Effector memory CD4-positive, alpha-beta T cell (primary cell): ENCODE measurements at places on chromosomes 12 and 14.

- DNase-seq = no peak
These were observed 202.1 kb downstream of the NOVA1 start for GRCh38 chr14:26395726-26396125.

- no peak for DNase-seq
These were observed 130.7 kb downstream of the CRACR2A start for GRCh38 chr12:3622021-3622821.

DNA sequence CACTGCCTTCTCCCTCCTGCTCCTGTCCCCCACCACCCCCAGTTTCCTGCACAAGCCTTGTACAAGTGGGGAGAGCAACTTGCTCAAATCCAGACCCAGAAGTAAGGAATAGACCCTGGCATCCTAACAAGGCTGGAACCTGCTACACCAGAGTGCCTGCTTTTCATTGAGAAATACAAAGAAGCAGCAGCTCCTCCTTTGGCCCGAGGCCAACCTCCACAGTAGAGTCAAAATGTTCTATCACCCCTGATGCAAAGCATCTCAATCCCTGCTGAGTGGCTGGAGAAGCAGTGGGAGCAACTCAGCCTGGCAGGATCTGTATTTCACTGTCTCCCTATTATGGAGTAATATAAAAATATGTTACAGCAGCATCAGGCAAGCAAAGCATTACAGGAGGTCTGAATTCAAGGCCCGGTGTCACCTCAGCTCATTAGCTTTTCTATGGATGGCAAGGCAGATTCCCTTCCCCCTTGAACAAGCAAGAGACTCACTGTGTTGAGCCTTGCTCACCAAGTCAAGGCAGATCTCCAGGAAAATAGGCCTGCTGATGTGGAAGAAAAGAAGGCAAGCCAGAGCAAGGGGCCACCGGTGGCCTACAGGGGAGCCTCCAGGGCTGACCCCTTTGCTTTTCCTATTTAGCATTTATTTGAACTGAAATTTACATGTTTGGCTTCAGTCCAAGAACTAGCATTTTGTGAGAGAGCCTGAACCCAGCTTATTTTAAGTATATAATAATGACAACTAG lies 186.3 kb upstream of the EGLN3 start:
- DNase-seq = no peak

GRCh38 chr12:24721191-24721590 lies 227.7 kb downstream of the BCAT1 start:
- DNase-seq = no peak

GRCh38 chr12:113762155-113762881 lies 203.8 kb downstream of the RBM19 start:
- no peak for DNase-seq

GRCh38 chr12:58441483-58441882 lies 478.8 kb downstream of the LRIG3 start:
- no peak for DNase-seq

GRCh38 chr14:90795744-90796143 lies 20.5 kb downstream of the TTC7B start:
- DNase-seq = no peak

GRCh38 chr12:42162193-42162592 lies 17.5 kb upstream of the GXYLT1 start:
- no peak for DNase-seq

DNA sequence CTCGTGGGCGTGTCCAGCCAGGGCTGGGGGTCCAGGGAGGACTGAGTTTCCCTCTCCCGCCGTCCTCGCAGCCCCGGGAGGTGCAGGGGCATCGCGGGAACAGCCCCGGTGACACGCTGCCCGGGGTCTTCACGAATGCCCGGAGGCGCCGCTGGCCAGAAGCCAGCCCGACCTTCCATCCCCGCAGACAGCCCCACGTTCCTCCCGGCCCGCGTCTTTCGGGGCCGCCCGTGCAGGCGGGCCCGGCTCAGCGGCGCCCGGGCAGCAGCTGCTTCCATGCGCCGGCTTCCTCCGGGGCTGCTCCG lies 827 bp upstream of the TEDC1 start:
- no peak for DNase-seq

DNA sequence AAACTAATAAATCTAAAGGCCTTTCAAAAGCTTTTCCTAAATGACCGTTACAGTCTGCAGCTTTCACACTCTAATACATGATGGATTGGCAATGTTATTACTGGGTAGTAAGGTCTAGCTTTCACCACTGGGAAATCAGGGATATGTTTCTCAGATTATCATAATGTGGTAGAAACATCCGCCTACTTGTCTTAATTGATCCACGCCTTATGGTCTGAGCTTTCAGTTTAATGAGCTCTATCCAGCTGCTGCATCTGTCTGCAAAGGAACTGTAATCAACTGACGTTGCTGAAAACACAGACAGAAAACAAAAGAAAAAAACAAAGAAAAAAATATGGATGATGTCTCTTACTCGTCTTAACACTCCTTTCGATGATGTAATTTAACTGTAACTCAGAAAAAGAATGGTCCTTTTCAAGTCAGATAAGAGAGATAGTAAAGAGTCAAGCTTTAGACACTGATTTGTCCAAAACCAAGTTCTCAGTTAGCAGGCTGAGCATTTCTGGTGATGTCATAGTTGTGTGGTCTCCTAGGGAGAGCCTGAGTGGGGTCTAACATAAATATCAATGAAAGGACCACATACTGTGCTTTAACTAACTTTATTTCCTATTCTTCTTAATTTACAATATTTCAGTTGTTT lies 85.9 kb downstream of the C2CD5 start:
- DNase-seq = no peak

GRCh38 chr12:24728366-24728765 lies 220.5 kb downstream of the BCAT1 start:
- DNase-seq = no peak

GRCh38 chr12:121992059-121992879 lies 29.4 kb upstream of the BCL7A start:
- no peak for DNase-seq

GRCh38 chr14:94227029-94227428 lies 52.9 kb downstream of the PPP4R4 start:
- DNase-seq = no peak

DNA sequence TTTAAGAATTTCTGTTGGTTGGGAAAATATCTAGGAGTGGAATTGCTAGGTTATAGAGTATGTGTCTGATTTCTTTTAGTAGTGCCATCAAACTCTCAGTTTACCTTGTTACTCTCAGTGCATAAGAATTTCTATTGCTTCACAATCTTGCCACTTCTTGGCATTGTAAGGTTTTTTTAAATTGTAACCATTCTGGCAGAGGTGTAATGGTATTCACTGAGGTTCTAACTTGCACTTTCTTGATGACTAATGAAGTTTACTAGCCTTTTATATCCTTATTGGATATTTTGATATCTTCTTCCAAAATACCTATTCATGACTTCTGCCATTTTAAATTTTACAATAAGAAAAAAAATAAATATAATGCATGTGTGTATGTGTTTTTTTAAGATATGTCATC lies 478.0 kb downstream of the NAV3 start:
- no peak for DNase-seq

DNA sequence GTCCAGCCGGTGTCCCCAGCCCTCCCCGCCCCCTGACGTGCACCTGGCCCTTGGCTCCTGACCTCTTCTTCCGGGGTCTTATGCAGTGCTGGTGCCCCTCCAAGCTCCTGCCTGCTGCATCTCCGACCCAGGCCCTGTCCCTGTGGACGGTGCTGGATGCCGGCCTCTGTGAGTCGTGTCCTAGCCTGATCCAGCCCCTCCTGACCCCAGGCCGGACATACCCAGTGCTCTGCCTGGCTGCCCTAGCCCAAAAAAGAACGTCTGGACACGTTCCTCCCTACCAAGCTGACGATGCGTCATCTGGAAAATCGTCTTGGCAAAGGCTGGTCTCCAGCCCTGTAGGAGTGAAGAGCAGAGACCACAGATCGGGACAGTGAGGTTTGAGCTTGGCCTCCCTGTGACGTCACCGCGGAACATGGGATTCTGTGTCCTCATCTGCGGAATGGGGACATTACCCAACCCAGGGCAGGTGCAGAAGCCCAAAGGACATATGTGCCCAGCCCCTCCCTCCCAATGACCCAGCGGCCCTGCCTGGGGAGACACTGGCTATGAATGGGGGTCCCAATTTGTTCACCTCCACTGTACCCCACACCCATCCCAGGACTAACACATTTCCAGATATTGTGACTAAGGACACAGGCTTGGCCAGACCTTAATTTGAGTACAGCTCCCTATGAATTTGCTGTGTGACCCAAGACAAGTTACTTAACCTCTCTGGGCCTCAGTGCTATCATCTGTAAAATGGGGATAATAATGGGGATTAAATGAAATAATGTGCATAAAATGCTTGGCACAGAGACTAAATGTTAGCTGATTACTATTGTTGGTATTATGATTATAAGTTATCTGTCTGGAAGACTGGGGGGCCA lies 51.0 kb upstream of the BCL11B start:
- DNase-seq = no peak

DNA sequence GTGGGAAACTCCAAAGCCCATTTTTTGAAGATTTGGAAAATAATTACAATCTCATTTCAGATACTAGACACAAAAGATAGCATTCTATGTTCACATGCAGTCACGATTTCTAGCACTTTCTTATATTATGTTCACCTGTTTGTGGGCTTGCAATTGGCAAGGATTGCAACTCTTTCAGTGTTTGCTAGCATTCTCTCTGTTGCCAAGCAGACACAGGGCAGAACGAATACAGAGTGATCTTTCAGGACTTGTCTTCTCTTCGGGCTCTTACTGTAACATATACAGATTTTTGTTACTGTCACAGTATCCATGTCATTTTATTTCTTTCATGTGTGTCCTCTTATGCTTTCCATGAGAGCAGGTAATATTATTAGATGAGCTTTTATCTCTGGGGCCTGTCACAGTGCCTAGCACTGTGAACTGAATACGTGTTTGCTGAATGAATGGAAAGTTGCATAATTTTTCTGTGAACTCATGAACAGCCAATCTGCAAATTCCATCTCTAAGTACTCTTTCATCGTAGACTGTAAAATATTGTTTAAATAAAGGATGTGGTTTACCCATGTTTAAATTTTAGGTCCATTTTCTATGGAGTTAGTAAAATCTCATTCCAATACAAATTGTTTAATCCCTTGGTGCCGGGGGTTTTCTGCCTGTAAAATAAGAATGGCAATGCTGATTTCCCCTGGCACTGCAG lies 105.1 kb downstream of the BMP4 start:
- DNase-seq = no peak

- DNase-seq = no peak
These were observed 15.2 kb upstream of the TCP11L2 start for GRCh38 chr12:106287364-106287763.

DNA sequence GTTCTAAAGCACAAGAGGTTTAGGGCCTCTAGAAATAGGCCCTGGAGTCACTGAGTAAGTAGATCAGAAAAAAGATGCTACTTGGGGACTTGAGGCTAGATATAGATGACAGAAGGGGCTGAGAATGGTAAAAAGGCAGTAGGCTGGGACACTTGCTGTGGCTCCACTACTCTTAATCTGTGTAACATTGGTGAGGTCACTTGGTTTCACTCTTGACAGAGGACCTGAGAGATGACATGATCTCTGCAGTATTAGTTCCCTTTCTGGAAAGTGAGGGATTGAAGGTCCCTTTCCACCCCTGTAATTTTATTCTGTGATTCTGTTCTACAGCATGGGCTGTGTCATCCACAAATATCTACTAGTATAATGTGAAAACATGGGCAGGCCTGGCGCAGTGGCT lies 39.7 kb downstream of the MAPKAPK5 start:
- no peak for DNase-seq

DNA sequence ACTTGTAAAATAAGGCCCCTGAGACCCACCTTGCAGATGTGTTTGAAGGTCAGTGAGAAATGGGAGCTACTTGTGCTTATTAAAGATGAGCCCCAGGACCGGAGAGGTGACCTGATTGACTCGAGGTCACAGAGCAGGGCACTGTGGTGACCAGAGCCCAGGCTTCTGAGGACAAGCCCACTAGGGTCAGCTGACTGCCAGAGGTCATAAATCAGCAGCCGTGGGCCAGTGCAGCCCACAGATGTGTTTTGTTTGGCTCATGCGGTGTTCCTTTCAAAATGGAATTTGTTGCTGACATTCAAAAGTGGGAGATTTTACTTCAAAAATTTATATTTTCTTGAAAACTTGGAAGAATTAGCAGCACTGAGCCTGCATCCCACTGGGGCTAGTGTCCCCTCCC lies 24.5 kb downstream of the JDP2 start:
- no peak for DNase-seq

GRCh38 chr14:103273145-103273744 lies 60.8 kb upstream of the EIF5 start:
- DNase-seq = no peak

DNA sequence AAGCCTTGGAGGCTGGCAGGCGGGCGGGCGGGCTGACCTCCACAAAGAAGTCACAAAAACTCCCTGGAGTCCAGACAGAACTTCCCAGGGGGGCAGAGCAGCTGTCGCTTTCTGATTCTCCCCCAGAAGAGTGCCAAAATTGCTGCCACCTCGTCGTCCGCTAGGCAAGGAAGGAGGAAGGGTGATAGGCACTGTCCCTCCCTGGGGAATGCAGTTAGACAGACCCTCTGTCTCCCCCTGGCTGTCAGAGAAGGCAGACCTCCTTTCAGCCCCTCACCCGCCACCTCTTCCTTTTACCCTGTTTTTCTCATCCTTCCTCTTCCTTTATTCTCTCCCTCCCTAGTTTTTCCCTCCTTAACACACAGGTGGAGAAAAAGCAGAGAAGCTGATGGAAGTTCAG lies 18.7 kb downstream of the GRIN2B start:
- DNase-seq = no peak

DNA sequence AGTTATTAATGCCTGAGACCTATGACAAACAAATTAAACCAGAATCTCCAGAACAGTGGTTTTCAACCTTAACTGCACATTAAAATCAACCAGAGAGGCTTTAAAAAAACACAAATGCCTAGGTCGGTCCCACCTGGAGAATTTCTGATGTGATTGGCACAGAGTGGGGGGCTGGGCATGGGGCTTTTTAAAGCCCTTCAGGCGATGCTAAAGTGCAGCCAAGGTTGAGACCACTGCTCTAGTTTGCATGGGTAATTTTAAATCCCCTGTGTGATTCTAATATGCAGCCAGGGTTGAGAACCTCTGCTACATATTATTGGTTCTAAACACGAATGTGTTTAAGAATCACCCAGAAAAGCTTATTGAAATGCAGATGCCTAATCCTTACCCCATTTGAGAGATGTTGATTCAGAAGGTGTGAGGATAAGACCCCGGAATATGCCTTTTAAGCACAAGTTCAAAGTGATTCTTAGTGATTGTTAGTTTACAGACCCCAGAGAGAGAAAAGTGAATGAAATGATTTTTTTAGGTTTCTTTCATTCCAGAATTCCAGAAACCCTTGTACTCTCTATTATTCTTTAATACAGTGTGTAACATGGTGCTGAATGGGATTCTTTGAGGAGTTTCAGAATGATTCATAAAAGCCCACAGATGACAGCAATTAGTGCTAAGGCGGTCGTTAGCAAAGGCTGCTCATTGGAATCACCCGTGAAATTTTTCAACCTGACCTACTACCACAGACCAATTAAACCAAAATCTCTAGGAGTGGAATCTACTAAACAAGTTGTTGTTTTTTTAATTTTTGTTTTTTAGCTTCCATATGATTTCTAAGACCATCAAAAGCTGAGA lies 44.9 kb downstream of the LIN7A start:
- DNase-seq = no peak

GRCh38 chr14:94404561-94404960 lies 16.2 kb upstream of the SERPINA1 start:
- DNase-seq = no peak

- no peak for DNase-seq
These were observed 3.3 kb upstream of the SLC4A8 start for GRCh38 chr12:51421266-51421884.

- no peak for DNase-seq
These were observed 8.2 kb downstream of the ARHGEF40 start for GRCh38 chr14:21078287-21078686.

- DNase-seq = no peak
These were observed at the start of gene TMEM119 for GRCh38 chr12:108597559-108598471. Gene TMEM119, minus strand, starts transcription at chr12:108598084. Its CDS starts 5,701 bp downstream, at chr12:108592383.

GRCh38 chr14:21991130-21991529 lies 317.5 kb upstream of the OR4E1 start:
- DNase-seq = no peak
